ENCODE measurements at places on chromosomes 1 and 21.

DNA sequence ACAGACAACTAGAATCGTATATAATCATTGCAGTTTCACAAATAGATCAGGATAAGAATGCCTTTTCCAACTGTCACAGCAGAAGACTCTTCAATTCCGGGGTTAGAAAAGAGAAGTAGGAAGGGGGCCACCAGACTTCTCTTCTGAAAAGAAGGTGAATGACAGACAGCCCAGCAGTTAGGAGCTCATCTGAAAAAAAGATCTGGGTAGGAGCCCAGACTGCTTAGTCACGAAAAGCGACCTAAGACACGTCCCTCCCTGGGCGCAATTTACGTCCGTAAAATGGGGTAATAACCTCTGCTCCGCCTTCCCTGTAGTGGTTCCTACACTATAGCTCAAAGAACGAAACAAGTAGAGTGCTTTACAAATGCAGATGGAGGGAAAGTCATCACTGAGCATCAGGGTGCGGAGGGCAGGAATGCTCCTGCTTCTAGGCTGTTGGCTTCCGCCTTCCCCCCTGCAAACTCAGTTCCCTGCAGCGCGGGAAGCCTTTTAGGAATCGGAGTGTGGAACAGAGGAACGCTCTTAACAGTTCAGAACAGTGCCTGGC lies 582 bp downstream of the ORC1 start:
- DNase-seq = peak; percentile 80

DNA sequence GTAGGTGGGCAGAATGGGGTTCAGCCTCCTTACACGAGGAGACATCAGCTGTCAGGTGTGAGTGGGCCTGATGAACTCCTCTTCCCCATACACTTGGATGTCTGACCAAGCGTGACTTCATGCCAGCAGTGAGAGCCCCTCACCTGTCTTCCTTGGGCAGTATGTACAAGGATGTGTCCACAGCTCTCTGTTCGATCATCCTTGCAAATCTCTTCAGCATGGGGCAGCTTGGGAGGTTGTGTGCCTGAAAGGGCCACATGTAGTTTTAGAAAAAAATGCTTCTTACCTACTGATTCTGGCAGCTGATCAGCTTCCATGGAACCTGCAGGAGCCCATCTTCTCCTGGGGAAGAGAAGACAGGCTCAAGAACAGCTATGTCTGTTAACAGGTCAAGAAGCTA lies 18.0 kb downstream of the ACP6 start:
- no peak for DNase-seq

- no peak for DNase-seq
Measured at GRCh38 chr1:32399843-32400242, 5.6 kb upstream of the BSDC1 start.

- no peak for DNase-seq
Measured at GRCh38 chr1:68221001-68221979, 11.0 kb downstream of the WLS start.

DNA sequence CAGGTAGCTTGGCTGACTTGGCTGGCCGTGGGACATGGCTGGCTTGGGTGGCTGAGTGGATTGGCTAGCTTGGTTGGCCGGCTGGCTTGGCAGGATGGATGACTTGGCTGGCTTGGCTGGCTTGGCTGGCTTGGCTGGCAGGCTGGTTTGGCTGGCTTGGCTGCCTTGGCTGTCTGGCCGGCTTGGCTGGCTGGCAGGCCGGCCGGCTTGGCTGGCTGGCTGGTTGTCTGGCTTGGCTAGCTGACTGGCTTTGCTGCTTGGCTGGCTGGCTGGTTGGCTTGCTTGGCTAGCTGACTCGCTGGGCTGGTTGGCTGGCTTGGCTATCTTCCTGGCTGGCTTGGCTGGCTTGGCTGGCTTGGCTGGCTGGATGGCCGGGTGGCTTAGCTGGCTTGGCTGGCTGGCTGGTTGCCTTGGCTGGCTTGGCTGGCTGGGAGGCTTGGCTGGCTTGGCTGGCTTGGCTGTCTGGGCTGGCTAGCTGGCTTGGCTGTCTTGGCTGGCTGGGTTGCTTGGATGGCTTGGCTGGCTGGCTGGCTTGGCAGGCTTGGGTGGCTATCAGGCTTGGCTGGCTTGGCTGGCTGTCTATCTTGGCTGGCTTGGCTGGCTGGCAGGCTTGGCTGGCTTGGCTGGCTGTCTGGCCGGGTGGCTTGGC lies 129.7 kb upstream of the FAM72C start:
- no peak for DNase-seq

- no peak for DNase-seq
Measured at GRCh38 chr21:29265690-29266479, 32.8 kb upstream of the BACH1 start.

DNA sequence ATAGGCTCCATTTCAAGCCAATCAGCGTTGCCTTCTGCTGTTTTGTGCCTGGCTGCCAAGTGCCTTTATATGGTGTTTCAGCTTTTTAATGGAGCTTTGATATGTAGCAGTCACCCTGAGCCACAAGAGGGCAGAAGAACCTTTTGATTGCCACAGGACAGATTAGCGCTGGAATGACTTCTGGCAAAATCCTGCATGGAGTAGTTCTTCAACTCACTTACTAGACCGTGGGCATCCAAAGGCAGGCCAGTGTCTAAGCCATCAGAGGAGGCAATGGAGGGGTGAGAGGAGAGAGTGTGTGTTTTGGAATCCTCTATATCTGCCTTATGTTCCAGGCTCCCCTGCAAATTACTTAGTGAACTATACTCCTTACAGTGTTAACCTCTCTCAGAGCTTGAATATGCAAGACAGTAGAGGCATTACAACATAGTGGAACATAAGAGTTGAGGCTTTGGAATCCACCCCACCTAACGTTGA lies 56.2 kb downstream of the ST3GAL3 start:
- DNase-seq = no peak

DNA sequence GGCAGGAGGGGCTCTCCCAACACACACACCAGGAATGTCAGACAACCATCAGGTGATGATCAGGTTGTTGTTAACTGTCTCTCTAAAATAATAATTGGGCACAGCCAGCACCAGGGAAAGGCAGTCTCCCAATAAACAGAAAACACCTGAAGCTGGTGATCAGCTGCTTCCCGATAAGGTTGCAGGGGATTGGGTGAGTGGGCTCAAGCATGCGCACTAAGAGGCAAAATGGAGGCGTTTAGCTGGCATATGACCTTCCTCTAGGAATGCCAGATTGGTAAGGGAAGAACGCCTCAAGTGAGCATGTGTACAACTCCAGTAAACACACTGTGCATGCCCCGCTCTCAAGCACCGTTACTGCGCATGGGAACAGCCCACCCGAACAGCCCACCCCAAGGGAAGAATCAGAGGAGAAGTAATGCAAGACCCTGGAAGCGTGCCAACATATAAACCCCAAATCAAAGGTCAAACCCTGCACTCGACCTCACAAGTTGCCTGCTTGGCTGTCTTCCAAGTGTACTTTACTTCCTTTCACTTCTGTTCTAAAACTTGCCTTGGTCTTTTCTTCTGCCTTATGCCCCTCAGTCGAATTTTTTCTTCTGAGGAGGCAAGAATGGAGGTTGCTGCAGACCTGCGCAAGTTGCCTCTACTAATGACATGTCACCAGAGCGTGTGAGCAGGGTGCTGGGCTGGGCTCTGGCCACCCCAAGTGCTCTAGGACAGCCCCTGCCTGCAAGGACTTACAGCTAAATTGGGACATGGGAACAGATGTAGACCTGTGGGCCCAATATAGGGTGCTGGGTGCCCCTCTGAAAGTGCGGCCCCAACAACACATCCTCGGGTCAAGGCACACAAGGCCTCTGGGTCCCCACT lies 200.8 kb downstream of the RHOU start:
- no peak for DNase-seq

GRCh38 chr21:28943631-28944030 lies 49.0 kb downstream of the LTN1 start:
- DNase-seq = no peak

GRCh38 chr1:6955357-6956094 lies 170.3 kb downstream of the CAMTA1 start:
- no peak for DNase-seq
